ENCODE measurements at places on chromosomes 13 and 19.

DNA sequence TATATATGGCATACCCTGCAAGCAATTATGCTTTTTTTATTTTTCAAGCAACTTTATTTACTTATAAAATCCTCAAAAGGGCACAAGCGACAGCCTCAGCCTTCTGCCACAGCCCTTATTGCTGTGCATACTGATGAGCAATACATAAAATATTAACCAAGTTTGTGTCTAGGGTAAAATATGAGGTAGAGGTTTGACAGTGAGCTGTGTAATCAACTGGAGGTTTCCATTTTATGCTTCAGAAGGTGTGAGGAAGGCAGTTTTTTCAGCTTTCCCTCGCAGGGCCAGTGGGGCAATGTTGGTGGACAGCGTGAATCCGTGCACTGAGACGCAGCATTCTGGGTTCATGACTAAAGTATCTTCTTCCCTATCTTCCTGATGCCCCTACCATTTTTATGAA is 310.4 kb downstream of the IRS2 start:
- no peak for DNase-seq

DNA sequence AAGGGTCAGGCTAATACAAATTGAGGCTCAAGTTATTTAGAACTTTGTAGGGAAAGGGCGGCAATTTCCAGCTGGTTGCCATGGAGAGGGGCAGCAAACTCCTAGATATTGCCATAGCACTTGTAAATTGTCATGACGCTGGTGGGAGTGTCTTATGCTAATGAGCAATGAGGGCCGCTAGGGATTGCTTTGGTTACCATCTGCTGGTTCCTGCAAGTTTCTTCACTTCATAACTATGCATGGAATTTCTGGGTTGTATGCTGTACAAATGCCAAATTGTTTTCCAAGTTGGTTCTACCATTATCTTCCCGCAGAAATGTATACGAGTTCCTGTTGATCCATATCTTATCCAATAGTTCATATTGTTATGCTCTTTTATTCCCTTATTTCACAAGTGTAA is 1339.4 kb downstream of the EFNB2 start:
- DNase-seq, result peak; percentile 95

GRCh38 chr19:45506246-45506988 is 862 bp upstream of the VASP start:
- peak; percentile 93 for DNase-seq

- peak; percentile 56 for DNase-seq
These were observed 198.4 kb downstream of the NDFIP2 start for GRCh38 chr13:79679334-79679733.

- no peak for DNase-seq
These were observed 2.9 kb downstream of the SBNO2 start for GRCh38 chr19:1170938-1171754.

GRCh38 chr13:51271528-51272085 is 49.4 kb downstream of the FAM124A start:
- no peak for DNase-seq

DNA sequence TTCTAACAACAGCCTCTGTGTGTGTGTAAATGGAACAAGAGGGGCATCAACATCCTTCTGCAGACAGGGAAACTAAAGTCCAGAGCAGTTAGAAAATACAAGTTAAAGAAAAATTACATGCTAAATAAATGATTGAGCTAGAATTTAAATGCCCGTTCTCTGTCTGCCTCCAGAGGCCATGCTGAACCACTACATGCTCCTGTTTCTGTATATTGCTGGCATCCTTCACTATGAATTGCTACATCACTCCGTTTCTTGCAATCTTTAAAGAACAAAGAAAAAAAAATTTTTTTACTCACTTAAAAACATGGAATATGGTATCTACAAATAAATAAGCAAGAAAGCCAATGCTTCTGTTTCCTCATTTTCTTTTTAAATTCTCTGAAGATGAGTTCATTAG is 47.9 kb downstream of the DCT start:
- no peak for DNase-seq

DNA sequence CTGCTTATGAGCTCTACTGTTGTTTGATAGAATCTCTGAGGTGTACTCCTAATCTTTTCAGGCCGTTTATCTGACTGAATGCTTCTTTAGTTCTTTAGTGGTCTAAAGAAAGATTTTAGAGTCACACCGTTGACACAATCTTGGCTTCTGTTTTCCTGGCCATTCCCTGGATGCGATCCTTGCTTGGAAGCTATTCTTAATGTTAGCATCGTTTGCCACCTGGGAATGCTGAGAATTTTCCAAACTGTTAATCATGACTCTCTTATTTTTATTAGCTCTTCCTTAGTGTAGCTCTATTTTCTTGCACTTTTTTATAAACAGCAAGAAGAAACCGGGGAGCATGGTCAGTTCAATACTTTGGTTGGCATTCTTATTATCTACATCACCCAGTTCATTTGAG is 281.0 kb upstream of the PCDH20 start:
- no peak for DNase-seq

DNA sequence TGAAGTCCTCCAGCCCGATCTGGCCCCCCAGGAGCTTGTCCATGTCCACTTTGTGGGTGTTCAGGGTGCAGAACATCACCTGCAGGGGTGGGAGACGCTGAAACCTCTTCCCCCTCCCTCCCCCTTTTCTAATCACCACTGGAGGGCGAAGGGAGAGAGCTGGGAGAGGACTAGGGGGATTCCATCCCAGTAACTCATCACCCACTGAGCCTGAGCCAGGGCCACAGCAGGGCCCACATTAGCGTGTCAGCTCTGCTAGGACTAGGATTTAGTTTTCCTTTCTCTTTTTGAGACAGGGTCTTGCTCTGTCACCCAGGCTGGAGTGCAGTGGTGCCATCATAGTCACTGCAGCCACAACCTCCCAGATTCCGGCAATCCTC is 5.5 kb upstream of the PTGER1 start:
- DNase-seq, result peak; percentile 37

DNA sequence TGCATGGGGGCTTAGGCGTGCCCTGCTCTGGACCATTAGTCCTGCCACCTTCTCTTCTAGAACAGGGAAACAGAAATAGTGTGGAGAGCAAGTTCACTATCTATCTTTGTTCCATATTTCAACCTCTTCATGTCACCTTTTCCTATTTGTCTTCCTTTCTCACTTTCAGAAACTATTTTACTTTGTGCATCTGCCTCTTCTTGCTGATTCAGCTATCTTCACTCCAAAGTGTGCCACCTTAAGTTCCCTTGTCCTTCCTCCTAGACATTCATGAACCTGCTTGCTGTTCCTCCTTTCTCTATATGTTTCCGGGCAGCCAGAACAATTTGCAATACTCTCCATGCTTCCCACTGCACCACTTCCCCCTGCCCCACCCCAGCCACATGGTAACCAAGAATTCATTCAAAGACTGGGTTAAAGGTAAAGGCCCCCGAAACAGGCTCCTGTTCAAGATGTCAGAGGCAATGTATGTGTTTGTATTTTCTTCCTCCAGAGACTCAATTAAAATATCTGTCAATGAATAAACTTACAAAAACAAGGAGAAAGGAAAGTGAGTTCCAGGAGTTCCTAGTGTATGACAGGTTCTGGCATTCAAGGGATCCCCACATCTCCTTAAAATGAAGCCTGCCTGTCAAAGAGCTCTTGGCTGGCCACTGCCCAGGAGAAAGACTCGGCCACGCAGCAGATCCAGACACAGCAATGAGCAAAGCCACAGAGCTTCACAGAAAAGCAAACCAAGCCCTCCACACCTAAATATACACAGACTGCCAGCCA is 268.1 kb downstream of the DNAJC15 start:
- DNase-seq, result peak; percentile 29

- DNase-seq, result no peak
These were observed 470.9 kb downstream of the IRS2 start for GRCh38 chr13:109315481-109315880.

- DNase-seq, result no peak
These were observed 13.9 kb downstream of the POLRMT start for GRCh38 chr19:619286-620002.

DNA sequence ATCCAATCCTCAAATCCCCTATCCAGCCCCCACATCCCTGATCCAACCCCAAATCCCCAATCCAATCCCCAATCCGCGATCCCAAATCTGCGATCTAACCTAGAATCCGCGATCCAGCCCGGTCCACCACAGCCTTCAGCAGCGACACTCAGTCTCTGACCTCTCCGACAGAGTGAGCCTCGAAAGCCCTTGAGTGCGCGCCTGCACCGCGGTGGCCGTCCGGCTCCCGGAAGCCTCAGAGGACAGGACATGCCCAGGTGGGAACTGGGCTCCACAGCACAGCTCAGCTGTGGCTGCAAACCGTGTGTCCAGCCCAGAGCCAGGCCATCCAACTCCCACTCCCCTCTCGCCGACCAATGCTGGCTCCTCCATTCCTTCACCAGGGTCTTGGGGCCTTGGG is 48.8 kb upstream of the C1QTNF9B start:
- DNase-seq, result no peak

GRCh38 chr19:40283414-40284250 is 1.5 kb downstream of the AKT2 start:
- no peak for DNase-seq

GRCh38 chr19:49790866-49791265 is 22.2 kb downstream of the FUZ start:
- DNase-seq, result no peak

DNA sequence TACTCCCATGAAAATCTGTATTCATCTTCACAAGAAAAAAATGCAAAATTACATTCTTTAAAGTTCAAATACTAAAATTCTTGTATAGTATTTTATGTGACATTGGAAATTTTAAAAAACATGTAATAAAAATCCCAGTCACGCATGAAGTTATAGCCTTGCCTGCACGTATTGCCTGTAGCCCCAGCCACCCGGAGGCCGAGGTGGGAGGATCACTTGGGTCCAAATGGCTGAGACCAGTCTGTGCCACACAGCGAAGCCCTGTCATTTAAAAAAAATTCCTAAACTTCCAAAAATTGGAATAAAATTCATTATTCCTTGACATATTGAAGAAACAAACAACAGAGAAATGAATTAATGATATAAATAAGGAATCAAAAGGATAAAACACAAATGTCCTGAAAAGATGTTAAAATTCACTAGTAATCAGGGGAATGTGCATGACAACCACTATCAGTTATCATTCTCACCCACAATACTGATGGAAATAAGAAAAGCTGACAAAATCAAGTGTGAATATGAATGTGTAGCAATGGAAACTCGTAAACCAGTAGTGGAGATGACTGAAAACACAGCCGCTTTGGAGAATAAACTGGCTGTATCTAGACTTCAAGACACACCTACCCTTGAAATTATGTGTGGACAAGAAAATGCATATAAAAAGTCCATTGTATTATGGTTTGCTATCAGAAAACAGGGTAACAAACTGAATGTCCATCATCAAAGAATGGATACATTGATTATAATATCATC is 7.5 kb downstream of the CARD8 start:
- no peak for DNase-seq

DNA sequence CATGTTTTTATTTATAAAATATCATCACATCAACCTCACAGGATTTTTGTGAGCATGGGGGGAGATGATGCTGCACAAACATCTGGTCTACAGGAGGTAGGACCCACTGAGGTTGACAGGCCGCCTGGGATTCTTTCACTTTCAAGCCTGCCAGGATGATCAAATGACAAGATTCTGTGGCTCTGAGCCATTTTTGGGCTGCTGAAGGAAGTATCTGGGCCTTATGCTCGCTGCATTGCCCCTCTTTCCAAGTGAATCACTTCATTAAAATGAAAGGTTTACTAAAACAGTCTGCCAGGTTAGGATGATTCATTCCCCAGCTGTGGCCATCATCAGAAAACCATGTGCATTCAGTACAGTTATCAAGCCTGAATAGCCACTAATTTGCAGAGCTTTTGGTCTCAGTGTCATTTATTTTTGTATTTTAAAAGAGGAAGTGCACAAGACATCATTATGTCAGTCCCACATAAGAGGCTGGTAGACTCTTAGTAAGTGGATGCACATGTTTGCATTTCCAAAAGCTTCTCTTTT is 34.4 kb downstream of the STARD13 start:
- peak; percentile 98 for DNase-seq

GRCh38 chr13:44249431-44249836 is 124.2 kb upstream of the SERP2 start:
- peak; percentile 79 for DNase-seq

- no peak for DNase-seq
These were observed 62.0 kb downstream of the PARP4 start for GRCh38 chr13:24450530-24450929.

DNA sequence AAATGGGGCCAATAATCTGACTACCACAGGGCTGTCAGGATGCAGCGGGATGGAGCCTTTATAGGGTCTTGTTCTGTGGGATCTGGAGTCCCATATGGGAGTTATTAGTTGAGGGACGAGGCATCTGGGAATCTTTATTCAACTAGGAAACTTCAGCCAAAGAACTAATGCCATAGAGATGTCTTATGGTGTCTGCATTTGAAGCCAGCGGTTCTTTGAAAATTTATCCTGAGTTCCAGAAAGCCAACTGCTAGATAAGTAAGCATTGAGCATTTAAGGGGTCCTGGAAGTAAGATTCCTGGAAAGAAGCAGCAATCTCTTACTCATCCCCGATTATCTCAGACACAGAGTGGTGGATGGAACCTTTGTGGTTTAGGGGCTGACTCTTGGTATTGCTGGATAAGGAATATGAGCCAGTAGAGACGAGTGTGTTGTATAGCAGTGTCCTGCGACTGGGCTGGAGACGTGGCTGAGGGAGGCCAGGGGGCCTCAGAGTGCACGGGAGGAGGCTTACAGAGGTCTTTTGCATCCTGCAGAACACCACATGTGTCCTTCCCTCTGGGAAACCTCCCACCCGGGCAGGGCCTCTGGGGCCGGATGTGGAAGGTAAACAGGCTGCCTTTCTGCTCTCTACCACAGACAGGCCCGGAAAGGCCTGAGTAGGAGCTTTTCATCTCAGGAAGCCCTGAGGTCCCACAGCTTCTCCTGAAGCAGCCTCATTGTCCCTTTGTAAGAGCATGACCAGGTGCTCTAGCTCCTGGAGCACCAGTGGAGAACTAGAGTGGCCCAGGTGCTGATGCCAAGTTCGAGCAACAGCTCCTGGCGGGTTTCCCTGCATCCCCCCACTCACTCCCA is 28.8 kb downstream of the ACTN4 start:
- no peak for DNase-seq

DNA sequence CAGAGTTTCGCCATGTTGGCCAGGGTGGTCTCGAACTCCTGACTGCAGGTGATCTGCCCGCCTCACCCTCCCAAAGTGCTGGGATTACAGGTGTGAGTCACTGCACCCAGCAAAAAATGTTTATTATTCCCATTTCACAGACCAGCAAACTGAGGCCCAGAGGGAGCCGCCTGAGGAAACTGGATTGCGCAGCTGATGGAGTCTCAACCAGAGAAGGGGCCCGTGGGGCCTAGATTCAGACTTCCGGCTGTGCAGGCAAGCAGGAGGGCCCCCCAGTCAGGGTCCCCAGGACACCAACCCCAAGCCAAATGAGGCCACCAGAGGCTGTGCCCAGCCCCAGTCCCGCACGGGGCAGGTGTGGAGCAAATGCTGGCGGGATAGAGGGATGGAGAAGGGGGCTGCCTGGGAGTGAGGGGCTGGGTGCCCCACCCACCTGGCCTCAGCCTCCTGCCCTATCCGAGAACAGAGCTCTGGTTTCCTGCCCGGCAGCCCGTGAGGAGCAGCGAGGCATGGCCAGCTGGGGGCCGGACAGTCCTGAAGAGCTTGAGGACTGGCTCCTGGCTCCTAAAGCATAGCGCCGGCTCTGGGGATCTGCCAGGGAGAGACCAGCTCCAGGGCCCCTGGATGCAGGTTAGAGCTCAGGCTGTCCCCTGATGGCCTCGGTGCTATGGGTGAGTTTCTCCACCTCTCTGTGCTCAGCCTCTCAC is 22.0 kb downstream of the MISP start:
- DNase-seq, result peak; percentile 32

GRCh38 chr19:45971260-45971902 is 2.3 kb downstream of the NOVA2 start:
- DNase-seq, result no peak

GRCh38 chr13:42574435-42575311 is 721 bp downstream of the TNFSF11 start:
- no peak for DNase-seq
